ENCODE measurements at places on chromosomes 1 and 21.

DNA sequence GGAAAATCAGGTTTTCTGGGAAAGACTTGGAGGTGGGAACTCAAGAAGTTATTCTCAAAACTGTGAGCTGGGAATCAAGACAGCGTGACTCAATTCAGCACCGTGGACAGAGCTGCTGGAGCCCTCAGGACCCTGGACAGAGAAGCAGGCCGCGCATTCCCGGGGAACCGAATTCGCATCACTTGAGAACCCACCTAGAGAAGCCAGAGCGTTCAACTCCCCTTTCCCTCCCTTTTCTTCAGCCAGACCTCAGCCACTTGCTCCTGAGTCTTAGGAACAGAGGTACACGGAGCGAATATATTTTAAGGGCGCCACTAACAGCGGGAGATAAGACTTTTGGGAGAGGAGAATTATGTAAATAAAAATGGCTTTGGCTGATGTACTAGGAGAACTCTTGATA is 2.0 kb upstream of the LIN28A start:
- DNase-seq = peak; percentile 38

- no peak for DNase-seq
These were observed 19.9 kb downstream of the SAMSN1 start for GRCh38 chr21:14526199-14526598.

- DNase-seq = no peak
These were observed 1.7 kb downstream of the SPSB1 start for GRCh38 chr1:9294405-9294773.

DNA sequence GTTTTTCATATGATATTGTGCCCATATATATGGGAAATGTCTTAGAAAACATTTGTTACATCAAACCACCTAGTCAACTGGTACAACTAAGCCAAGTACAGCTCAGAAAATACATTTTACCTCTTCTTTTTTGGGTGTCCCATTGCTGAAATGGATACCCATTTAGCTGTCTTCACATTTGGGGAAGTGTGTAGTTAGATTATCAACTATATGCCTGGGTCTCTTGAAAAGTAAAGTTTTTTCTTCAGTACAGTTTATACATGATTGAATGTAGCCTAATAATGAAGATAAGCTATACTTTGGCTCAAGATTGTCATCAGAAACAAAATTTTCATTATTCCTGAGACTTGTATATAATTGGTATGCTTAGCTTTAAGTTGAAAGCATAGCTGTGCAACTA is 2.0 kb downstream of the AGO3 start:
- DNase-seq = no peak

DNA sequence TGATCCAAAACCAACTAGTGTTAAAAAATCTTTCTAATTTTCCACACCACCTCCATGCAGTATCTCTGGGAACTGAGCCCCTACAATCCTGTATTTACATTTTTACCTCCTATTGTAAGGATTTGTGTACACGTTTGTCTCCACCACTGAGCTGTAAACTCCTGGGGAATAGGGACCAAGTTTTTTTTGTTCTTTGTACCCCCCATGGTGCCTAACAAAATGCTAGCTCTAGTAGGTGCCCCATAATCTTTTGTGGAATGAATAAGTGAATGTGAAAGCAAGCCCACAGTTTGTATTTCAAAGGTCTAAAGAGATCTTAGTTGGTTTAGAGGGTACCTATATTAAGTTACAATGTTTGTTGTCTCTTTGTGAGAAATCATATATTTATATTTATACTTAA is 879 bp upstream of the WLS start:
- no peak for DNase-seq

GRCh38 chr1:114218361-114219171 is 64.9 kb upstream of the SYT6 start:
- DNase-seq = no peak

GRCh38 chr1:172451002-172451443 is 7.2 kb upstream of the PIGC start:
- DNase-seq = no peak

DNA sequence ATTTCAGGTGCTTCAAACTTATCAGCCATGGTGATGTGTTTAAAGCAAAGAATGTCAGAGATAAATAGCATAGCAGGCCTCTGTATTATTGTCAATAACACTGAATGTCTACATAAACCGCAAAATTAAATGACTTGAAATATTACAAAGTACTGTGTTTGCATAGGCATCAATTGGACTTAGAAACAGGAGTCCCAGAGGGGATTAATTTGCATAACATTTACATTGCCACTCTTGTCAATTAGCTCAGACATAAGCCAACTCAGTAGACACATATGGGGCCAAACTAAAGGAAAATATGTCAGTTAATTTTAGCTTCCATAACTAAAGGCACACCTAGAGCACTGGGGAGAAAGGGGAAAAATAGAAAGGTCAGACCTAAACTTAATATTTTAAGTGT is 814.5 kb upstream of the NEGR1 start:
- DNase-seq = no peak

DNA sequence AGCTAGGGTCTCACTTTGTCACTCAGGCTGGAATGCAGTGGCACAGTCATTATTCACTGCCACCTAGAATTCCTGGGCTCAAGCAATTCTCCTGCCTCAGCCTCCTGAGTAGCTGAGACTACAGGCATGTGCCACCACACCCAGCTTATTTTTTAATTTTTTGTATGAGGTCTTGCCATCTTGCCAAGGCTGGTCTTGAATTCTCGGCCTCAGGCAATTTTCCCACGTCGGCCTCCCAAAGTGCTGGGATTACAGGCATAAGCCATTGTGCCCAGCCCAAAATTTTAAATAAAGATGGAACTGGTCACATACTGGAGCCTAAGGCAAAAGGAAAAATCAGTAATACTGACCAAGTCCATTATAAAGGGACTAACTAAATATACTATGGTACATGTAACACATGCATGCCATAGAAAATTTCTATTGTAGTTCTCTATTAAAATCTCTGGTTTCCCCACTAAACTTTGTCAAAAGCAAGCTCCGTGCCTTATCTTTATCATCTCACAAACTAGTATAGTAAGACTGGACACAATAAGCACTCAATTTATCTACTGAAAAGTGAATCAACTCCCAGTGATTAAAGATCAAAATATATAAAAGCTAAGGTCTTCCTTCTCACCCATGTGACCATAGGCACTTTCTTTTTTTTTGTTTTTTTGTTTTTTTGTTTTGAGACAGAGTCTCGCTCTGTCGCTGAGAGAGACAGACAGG is 61.6 kb downstream of the HSF2BP start:
- no peak for DNase-seq

DNA sequence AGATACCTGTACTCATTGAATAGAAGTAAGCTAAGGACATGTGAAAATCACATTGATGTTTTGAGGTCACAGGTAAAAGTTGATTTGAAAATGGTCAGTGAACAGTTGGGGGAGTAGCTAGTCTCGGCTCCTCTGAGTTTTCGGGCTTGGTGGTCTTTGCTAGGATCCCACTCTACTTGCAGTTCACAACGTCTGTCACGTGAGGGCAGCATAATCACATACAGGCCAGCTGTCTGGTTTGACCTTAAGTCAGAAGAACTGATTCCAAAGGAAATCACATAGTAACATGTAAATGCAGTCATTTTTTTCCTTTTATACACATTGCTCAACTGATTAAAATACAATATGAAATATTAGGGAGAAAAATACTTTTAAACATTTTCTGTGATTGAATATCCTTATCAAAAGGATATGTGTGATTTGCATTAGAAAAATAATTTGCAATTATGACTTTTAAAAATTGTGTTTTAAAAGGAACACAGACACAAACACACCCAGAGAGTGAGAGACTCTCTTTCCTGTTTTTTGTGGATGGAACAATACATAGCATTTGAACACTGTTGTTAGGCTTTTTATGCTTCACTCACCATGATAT is 21.8 kb upstream of the PDC start:
- peak; percentile 1 for DNase-seq

DNA sequence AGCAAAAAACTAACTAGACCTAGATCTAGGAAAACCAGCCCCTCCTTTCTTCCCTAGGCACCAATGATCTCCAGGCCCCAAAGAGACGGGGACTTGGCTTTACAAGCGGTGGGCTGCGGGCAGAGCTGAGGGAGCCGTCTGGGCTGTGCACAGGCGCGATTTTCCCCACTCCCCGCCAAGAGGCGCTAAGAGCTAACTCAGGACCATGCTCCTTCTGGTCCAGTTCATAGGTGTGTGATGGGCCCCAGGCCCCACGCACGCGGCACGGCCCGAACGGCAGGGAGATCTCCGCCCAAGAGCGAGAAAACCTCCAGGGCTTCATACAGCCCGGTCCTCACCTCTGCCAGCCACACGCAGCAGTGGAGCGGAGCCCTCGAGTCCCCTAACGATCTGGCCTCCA is 7.5 kb upstream of the GPR153 start:
- no peak for DNase-seq

- DNase-seq = no peak
These were observed at the start of gene ERVH48-1 for GRCh38 chr21:42925114-42925926. Gene ERVH48-1, minus strand, starts transcription at chr21:42925630. Its CDS starts 6,624 bp downstream, at chr21:42919006.

DNA sequence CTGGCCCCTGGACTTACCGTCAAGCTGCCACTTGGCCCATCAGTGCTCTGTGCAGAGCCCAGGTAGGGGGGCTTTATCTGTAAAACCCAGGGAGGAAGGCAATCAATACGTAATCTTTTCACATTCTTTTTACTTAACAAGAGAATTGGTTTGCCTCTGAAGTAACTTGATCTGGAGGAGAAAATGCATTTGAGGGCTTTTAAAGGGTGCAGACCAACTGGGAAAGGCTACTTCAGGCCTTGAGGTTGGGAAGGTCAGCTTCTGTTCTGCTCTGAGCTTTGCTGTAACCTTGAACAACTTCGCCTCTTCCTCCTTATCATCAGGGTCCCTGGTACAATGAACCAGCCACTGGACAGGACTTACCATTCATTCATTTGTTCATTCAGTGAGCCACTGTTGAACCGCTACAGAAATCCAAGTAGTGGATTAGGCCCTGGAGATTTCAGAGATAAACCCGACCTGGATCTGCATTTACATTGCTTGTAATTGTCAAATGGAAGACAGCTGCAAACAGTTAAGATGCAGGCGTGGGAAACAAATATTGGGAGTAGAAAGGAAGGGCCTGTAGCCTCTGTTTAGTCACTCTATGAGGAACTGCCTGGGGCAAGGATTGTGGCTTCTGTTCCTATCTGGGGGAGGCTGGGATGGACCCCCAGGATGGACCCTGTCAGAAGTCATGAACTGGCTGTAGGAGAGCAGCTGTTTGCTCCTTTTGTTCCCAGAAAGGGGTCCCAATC is 90.9 kb downstream of the MAN1C1 start:
- no peak for DNase-seq

DNA sequence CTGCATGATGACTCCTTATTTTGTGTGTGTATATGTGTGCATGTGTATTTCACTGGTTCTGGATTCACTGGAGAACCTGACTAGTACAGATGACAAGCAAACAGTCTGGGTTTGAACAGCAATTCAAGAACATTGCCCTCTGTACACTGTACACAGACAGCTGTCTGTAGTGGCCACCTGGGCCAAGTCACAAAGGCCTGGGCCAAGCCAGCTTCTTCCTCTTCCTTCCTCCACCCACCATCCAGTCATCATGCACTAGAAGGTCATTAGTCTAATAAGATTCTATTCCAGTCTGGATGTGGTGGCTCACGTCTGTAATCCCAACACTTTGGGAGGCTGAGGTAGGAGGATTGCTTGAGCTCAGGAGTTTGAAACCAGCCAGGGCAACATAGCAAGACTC is 155.9 kb downstream of the ELAVL4 start:
- no peak for DNase-seq

GRCh38 chr1:115771094-115771846 is 2.8 kb upstream of the CASQ2 start:
- no peak for DNase-seq

GRCh38 chr1:148383966-148384365 is 99.1 kb downstream of the PPIAL4G start:
- no peak for DNase-seq

DNA sequence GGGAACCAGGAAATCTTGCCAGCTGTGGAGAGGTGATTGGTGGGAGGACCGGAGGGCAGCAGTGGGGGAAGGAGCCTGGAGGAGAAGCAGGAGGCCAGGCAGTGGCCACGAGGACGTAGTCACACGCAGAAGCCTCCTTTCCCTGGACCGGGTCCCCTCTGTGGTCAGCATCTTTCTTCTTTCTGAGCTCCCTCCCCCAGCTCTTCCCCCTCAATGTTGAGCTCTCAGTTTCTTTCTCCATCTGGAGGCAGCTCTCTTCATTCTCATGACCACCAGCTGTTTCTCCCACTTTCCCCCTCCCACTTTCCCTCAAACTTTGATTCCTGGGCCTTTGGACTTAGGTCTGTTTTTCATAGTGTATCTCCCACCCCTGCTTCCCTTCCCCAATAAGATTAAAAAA is 18.3 kb downstream of the KIRREL1 start:
- DNase-seq = no peak

DNA sequence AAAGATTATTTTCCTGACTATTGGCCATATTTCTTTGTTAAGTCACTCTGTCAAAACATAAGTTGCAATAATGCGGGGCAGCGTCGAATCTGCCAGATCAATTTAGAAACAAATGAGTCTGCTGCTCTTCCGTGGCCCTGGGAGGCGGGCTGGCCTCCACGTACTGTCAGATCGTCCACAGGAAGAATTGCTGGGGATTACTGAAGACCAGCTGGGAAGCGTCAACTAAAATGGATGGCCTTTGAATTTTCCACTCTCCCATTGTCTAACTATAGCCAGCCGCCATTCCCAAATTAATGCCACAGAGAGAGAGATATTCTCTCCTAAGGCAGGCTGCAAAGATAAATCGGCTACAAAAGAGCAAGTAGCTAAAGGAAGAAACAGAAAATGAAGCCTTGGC is 560.2 kb downstream of the SMYD3 start:
- no peak for DNase-seq

DNA sequence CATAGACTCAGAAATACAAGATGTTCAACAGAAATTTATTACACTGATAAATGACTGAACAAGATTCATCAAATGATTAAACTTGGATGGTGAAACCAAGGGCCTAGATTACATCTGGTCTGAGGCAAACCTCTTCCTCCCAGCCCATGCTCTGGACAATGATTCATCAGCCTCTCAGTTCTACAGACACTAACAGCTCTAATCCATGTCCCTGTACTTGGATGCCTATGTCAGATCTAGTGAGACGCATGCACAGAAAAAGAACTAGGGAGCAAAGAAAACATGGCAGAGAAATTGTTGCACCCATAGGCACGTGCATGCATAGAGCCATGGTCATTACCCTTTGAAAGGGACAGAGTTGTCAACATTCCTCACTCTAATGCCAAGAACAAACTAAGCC is 250.1 kb downstream of the KCNH1 start:
- no peak for DNase-seq

DNA sequence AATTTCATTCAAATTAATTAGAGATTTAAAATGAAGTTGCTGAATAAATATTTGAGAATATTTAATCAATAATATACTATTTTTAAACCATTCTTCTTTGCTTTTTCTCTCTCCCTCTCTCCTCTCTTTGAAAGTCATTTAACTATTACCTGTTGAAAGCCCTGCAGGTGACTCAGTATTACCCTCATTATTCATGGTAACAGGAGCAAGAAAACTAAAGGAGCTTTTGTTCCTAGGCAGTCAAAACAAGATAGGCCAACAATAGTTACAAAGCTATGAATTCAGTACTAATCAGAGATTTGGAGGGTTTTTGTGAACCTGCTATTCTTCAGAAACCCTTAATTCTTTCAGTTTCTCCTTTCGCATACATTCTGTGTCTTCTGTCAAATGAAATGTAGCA is 721.3 kb upstream of the NCAM2 start:
- no peak for DNase-seq
